ENCODE measurements at places on chromosomes 7 and 10.
A peak's percentile ranks its signal among the peaks of the same experiment; 100 is the strongest.

DNA sequence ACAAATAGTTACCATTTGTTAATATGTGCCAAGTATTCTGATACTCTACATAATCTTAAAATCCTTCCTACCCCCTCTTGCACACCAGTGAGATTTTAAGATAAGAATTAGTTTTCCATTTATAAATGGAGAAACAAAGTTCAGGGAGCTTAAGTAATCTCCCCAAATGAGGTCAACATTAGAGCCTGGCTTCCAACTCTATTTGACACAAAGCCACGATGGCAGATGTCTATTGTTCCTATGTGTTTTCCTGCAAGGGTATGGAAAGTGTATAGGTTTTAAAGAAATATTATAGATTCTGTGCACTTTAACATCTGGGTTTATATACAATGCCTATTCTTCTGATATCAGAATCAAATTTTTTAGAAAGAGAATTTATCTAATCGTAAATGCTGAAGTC lies 143.9 kb upstream of the SEMA3C start:
- no peak for DNase-seq

DNA sequence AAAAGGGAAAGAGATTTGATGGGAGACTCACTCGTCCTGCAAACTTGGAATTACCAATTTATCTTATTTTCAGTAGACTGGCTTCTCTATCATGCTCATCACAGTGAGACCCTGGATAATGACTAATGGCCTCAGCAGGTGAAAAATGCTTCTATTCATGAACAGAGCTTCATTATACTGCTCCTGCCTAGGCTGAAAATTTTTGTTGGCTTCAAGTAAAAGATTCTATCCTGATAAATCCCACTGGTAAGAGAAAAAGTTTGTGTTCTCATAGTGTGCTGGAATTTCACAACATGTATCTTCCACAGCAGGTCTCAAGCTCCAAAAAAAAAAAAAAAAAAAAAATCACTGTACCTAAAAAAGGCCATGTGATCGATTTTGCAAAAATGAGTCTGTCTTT lies 329.3 kb upstream of the FZD8 start:
- DNase-seq, result no peak

- DNase-seq, result no peak
Observed at GRCh38 chr7:70776627-70777101, 355.3 kb upstream of the GALNT17 start.

GRCh38 chr7:130278860-130279259 lies 12.2 kb downstream of the CPA2 start:
- no peak for DNase-seq

- no peak for DNase-seq
Observed at GRCh38 chr7:49893131-49893530, 119.7 kb downstream of the VWC2 start.

- DNase-seq, result no peak
Observed at GRCh38 chr10:85213493-85213892, 885.1 kb downstream of the CCSER2 start.

DNA sequence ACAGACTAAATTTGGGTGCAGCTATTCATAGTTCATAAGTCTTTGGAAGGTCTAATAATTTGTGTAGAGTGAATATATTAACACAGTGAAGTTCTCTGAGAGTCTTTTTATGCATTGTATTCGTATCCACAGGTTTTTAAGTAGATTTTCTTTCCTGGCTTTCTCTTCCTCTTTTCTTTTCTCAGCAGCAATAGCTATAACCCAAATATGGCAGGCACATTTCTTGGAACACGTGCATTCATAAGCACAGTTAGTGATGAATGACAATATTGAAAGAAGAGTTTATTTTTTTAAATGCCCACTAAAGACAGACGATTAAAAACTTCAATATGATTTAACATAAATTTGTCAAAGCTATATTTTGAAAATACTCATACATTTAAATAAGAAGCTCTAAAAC lies 220.5 kb upstream of the MBL2 start:
- DNase-seq, result no peak

DNA sequence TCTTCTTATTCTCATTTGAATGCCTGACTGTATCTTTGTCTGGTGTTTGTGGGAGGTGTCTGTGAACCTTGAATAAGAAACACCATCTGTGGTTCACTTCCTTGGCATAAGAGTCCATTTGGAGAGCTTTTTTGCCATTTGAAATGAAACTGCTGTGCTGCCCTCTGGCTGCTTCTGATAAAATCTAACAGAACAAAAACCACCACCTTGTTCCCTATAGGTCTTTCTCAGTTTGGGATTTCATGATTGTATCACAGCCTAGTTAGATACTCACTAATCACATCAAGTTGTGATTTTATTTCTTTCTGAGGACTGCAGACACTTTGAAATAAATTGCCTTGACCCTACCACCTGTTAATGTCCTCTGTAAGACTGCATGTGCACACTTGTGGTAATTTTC lies 102.7 kb upstream of the FAM13C start:
- no peak for DNase-seq

GRCh38 chr10:15879058-15879457 lies 18.8 kb upstream of the MINDY3 start:
- DNase-seq, result peak; percentile 43

Measured in LoVo (cell line).